ENCODE measurements at places on chromosomes 5 and 9. TPM values are rescaled to one million over a fixed set of nuclear protein-coding genes. Genes with fewer than 3 reads are reported as not detected.

DNA sequence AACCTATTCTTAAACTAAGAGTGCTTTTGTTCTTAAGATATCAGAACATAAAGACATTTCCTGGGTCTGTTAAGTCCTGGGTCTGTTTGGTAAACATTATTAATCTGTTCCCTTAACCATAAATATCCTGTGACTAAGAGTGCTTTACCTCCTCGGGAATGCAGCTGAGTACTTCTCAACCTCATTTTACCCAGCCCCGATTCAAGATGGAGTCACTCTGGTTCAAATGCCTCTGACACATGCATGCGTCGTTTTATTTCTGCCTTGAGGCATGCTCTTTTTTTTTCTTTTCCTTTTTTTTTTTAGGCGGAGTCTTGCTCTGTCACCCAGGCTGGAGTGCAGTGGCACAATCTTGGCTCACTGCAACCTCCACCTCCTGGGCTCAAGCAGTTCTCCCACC, 39.8 kb upstream of the FBXL17 start:
- DNase-seq, result no peak

DNA sequence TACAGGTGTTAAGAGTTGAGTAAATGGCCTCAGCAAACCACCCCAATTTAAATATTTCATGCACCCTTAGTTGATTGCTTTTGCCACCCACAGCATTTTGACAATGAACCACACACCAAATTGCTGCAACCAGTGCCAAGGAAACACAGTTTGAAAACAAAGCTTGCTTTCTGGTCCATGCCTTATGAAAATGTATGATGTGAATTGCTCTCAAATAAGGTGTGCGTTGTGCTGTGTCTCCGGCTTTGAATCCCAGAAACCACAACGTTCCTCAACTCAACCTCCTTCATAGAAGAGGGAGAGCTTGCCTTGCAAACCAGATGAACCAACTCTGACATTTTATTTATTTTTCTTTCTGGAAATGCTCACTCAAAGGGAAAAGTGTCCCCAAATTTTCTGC, 762.7 kb downstream of the TLE1 start:
- no peak for DNase-seq

DNA sequence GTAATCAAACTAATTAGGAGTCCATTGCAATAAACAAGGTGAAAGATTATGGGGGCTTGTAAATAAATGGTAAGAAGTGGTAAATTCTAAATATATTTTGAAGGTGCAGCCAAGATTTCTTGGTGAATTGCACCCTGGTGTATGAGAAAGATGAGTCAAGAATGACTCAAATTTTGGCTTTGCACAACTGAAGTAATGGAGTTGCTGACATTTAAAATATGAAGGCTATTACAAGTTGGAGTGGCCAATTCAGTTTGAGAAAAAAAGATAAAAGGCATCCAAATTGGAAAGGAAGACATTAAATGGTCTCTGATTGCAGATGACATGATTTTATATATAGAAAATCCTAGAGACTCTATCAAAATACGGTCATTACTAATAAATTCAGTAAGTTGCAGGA, 2330.6 kb downstream of the MAT2B start:
- no peak for DNase-seq

Gene FOXD4L3
- total RNA-seq, result not detected

DNA sequence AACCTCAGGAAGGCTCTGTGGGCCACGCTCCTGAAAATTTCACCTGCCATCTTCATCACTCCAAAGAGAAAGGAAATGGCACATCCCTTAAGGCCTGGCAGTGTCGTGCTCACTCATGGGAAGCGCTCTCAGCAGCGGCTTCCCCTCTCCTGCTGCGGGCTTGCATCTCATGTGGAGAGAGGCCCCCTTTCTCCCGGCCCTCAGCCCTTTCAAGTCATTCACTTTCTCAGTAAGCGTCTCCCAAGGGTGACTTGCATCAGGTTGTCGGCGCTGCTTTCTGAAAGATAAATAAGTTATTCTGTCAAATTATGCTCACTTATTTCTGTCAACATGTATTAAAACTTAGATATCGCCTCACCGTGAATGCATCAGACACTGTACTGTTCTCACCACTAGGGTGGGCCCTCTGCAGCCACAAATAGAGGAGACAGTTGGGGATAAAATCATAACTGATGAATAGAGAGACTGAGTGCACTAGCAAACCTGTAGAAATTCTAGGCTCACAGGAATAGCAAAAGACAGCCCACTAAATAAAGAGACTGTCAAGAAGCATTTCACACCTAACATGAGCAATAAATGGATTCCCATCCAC, 174.6 kb downstream of the RFK start:
- no peak for DNase-seq

GRCh38 chr5:76816110-76816831, 2.6 kb upstream of the F2RL1 start:
- no peak for DNase-seq

GRCh38 chr5:1202026-1202797, 817 bp downstream of the SLC6A19 start:
- no peak for DNase-seq

DNA sequence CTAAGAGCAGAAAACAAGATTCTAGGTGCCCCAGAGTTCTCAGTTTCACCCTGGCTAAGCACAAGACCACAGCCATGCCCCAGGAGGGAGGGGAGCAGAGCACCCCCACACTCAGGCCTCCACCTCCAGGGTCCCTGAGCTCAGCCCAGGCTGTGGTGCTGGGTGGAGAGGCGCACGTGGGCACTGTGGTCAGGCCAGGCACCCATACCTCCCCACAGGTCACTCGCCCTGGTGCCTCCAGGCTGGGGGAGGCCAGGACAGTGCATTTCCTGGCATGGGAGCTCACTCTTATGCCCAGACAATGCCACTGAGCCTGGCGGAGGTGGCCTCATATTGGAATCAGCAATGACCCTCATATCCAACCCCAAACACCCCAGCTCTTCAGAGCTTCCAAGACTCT, 78.8 kb downstream of the HRH2 start:
- DNase-seq, result no peak

DNA sequence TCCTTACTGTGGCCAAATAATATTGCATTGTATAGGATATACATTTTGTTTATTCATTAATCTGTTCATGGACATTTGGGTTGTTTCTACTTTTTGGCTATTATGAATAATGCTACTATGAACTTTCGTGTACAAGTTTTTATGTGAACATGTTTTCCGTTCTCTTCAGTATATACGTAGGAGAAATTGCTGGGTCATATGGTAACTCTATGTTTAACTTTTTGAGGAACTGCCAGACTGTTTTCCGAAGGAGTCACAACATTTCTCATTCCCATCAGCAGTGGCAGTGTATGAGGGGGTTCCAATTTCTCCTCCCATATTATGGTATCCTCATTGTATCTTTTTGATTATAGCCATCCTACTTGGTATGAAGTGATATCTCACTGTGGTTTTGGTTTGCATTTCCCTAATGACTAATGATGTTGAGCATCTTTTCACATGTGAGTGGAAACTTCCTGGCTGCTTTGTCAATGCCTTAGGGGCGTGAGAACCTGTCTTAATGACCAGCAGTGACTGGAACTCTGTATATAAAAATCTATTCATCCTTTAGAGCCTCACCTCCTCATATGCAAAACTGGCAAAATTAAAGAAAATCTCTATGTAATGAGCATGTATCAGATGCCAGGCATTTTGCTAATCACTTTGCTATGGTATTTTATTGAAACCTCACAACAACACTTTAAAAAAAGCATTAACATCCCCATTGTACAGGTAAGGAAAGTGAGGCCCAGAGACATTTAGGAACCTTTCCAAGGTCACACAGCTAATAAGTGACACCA, 47.8 kb upstream of the TGFBR1 start:
- no peak for DNase-seq

Gene ANKRD31
- total RNA-seq, result 0.53 TPM

GRCh38 chr5:77568082-77568481, 70.4 kb downstream of the OTP start:
- no peak for DNase-seq

Gene UHRF2
- total RNA-seq, result 66.1 TPM

Gene SOHLH1
- total RNA-seq, result not detected

- no peak for DNase-seq
These were observed 11.6 kb upstream of the CEL start for GRCh38 chr9:133050142-133050541.

- no peak for DNase-seq
These were observed 175.7 kb upstream of the OTULINL start for GRCh38 chr5:14405706-14406553.

DNA sequence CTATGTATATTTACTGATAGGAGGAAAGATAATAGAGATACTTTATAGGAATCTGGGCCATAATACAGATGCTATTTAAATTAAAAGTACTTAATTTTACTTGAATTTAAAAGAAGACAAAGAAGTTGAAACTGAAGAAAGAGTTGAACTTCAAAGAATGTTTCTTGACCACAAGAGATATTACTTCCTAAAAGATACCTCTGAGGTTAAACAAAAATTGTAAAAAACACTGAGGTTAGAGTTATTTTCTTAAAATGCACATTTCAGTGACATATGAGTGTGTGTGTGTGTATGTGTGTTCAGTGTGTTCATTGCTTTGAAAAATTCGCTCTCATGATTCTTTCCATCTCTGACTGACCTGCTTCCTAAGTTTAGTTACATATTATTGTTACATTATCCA, 3.5 kb upstream of the SEPTIN8 start:
- no peak for DNase-seq

Gene DMRT3
- total RNA-seq, result 0.40 TPM

DNA sequence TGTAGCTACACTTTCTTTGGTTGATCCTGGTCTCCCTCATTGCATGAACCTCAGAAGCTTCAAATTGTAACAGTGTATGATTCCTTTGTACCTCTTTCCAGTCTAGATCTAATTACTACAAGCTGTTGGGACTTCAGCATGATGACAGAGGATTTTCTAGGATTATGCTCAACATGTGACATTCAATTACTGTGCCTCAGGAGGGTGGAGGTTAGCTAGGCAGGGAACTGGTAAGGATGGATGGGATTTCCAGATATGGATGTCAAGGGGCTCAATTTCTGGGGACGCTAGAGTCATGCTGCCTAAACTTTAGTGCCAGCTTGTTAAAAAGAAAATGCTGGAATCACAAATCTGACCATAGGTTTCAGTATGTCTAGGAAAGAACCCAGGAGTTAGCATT, 29.2 kb upstream of the GLRA1 start:
- no peak for DNase-seq

DNA sequence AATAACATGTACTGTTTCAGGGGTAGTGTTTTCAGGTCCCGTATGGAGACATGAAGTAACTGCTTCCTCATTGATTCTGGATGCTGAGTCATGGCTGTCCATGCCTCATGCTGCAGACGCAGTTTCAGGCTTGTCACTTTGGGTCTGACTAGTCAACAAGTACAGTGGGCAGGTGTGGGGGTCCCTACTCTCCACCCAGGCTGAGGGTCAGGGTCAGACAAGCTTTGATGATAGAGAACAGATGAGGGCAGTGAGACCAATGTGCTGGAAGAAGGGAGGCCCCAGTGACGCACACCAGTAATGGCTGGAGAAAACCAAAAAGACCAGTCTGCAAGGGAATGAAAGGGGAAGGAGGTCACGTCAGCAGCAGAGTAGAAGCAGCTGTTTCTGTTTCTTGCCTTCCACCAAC, 80.0 kb upstream of the NFIL3 start:
- no peak for DNase-seq

- DNase-seq, result no peak
These were observed 6.4 kb upstream of the SLC12A7 start for GRCh38 chr5:1118231-1118698.

GRCh38 chr9:129023036-129023907, 4.9 kb downstream of the SH3GLB2 start:
- DNase-seq, result no peak

DNA sequence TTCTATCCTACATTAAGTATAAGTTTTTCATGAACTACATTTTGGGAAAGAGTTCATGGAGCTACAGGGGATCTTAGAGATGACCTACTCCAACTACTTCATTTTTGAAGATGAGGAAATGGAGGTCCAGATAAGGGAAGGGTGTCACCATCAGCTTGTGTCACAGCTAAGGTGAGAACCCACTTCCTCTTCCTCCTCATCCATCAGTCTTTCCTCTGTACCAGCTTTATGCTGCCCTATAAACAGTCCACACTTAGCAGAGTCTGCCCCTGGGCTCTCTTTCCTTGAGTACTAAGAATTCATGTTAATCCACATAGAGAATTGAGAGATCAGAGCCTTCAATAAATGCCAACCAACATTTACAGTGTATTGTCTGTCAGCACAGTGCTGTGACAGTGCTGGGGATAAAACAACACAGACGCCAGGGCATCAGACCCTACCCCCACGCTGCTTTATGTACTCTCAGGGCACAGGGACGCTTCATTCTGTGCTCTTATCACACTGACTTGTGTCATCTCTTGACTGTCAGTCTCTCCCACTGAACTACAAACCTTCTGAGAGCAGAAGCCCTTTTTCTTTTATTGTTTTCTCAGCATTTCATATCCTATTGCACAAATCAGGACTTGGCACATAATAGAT, 22.1 kb downstream of the ADRB2 start:
- no peak for DNase-seq

DNA sequence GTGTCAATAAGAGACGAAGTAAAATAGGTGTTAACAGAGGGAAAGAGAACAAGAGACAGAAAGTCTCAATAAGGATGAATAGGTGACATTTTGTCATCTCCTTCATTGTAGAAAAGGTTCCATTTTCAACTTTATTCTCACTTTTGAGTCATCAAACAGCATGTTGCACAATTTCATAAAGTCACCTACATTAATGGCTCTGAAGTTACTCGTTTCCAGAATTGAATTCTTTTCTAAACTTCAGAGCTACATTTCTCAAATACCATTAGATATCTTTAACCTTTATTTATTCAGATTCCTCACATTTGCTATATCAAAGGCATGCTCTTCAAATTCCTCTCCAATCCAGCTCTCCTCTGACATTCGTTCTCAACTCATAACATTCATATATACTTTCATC, 13.1 kb downstream of the ADAMTS6 start:
- DNase-seq, result no peak

GRCh38 chr9:134641990-134642384, 384 bp downstream of the COL5A1 start:
- no peak for DNase-seq

- DNase-seq, result no peak
These were observed 758.8 kb upstream of the CDH9 start for GRCh38 chr5:27797220-27797619.

DNA sequence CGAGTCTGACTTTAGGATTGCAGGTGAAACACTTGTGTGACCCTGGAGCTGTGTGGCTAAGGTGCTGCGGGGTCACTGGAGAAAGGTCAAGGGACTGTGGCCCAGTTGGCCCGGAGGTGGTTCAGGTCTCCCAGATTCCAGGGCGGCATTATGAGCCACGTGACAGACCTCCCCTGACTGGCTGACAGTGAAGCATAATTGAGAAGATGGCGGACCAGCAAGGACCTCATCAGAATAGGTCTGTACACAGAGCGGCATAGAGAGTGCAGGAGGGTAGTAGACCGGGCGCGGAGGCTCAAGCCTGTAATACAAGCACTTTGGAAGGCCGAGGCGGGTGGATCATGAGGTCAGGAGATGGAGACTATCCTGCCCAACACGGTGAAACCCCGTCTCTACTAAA, 815 bp upstream of the ODF2 start:
- DNase-seq, result no peak

DNA sequence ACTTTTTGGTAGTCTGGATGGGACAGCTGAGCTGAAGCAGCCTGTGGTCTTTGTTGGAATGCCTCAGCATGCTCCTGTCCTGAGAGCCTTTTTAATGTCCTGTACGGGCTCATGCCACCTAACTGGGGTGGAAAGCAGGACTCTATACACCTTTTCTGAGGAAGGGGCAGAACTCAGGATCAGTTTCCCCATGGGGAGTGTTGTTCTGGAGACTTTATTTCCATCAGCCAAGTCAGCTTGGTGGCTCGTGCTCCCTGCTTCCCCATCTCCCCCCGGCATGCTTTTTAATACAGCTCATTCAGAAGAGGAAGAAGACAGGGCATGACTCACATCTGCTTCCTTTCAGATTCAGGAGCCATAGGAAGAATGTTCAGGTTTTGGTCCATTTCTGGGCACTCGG, 5.1 kb upstream of the SEPTIN8 start:
- no peak for DNase-seq

Gene SUSD3
- total RNA-seq, result 6.6 TPM

Data from sciatic nerve (tissue), 2 donors.